Hepatocyte (in vitro differentiated cells): ENCODE measurements at places on chromosomes 1 and 21.

- peak; percentile 67 for DNase-seq
Measured at GRCh38 chr1:100353988-100354387, 1.7 kb downstream of the CDC14A start.

- peak; percentile 63 for DNase-seq
Measured at GRCh38 chr1:39632682-39633417, 6.6 kb downstream of the HEYL start.

GRCh38 chr1:43531906-43532584 is 1.4 kb downstream of the PTPRF start:
- DNase-seq = no peak

- DNase-seq = no peak
Measured at GRCh38 chr1:94056996-94057395, 64.0 kb downstream of the ABCA4 start.

DNA sequence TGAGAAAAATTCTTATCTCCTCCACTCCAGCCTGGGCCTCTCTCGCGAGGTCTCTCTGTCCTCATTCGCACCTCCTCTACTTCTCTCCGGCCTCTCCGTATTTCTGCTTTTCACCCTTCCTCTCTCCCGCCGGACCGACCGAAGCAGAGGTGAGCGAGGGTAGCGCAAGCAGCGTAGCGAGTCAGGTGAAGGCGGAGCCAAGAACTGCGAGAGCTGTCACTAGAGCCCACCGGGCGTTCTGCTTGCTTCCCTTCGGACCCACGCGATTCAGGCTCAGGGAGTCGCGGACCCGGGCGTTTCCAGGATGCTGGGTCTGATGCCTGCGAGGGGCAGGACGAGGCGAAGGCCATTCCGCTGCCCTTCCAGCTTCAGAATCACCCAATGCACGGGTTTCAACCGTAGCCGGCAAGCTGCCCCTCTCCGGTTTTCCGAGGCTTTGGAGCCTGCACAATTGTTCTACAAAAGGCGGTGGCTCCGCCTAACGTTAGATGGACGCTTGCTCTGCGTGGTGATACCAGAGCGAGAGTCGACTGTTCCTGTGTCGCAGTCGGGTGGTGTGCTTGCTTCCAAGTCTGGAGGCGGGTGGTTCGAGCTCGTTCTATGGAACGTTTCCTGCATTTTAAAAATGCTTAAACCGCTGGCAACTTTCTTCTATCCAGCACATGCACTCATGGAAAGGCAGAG is 310.2 kb downstream of the FAM72C start:
- no peak for DNase-seq

GRCh38 chr1:178086294-178086693 is 7.6 kb upstream of the RASAL2 start:
- DNase-seq = no peak

- peak; percentile 21 for DNase-seq
Measured at GRCh38 chr21:26405071-26405470, 168.0 kb downstream of the CYYR1 start.

DNA sequence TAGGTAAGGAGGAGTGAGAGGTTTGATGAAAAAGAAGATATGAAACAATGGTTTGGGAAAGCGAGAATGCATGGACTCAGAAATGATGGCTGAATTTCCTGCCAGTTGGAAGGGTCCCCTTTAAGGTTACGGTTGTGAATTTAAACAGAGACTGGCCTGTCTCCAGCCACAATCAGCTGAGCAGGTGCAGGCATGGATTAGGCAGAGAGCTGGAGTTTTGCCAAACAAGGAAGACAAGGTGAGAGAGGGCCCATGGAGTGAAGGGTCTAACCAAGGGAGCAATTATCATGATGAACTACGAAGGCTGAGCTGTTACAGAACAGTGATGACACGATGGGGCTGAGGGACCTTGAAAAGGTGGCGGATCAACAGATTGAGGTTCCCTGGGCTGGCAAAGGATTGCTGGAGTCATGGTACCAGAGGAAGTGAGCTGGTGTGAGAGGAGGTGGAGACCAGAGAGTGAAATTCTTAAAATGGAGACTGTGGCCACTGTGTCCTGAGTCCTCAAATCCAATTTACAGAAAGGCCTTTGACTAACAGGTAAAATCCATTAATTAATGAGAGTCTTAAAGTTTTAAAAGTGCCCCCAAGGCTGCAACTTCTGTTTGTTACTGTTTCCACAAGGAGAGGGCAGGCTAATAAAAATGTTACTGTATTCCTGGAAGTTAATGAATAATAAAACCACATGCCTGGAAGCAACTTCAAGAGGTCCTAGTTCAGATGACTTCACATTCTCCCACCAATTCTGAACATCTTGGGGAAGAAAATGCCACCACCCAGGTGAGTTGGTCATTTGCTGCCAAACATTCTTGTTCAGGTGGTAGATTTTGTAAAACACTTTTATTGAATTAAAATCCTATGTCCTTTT is 41.5 kb downstream of the LHX9 start:
- no peak for DNase-seq

- no peak for DNase-seq
Measured at GRCh38 chr1:177546346-177546745, 375.6 kb downstream of the BRINP2 start.

DNA sequence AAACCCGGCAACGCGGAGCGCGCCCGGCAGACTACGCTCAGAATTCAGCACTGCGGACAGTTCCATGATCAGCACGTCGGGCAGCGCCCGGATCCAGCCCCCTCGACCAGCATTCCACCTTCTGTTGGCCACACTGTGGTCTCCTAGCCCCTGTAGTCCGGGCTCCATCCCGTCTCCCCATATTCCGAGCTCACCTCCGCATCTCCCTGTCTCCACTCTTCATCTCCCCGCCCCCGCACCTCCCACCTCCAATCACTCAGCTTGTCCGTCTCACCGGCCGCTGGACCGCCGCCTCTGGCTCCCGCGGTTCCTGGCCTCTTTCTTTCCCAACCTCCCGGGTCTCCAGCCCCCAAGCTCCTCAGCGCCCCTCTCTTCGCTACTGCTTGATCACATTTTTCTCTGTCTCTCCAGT is 500 bp downstream of the EPHA10 start:
- DNase-seq = peak; percentile 78

DNA sequence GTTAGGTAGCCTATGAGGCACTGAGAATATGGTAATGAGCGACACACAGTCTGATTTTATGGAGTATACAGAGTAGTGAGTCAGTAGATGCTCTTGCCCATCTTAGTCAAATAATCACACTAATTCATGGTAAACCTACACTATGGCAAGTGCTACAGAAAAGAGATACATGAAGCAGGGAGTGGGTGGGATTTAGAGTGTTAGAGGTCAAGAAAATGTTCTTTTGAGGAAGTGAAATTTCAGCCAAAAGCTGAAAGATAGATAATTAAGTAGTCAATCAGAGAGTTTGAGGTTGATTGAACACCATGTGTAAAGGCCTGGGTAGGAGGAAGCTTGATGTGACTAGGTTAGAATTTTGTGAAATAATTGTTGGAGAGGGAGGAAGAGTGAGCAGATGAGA is 14.7 kb downstream of the MDM4 start:
- no peak for DNase-seq

GRCh38 chr1:192983349-192983980 is 75.7 kb downstream of the UCHL5 start:
- DNase-seq = no peak

DNA sequence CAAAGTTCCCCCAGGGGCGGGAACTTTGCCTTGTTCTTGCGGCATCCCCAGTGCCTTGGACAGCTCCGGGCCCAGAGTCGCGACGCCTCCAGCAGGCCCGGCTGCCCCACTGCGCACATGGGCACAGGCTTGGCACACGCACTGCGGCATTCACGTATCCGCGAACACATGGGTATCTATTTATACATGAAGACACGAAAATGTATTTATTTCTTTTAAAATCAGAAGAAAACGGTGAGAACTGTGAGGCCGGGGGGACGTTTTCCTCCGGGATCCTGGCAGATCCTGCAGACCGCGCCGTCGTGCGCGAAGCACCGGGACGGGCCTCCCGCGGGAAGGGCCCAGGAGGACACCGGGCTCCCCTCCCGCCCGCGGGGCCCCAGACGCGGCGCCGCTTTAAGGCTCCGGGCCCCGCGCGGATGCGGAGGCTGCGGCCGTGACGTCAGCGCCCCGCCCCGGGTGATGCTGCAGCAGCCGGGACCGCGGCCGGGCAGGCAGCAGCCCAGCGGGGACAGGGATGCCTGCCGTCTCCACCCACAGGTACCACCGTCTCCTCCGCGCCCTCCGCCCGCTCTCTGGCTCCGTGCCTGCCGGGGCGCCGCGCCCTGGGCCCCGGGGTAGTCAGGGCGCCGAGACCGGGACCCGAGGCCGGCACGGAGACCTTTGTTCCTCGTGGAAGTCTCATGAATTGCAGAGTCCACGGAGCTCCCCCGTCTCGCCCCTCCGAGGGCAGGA is at the start of gene SLC45A1:
SLC45A1 (plus strand) TSS at position 468 of the 735 bp plus-strand sequence. CDS start 6,216 bp downstream, outside the sequence.
- DNase-seq = peak; percentile 78

GRCh38 chr1:234897754-234898454 is 230.7 kb downstream of the TOMM20 start:
- DNase-seq = no peak
